ENCODE measurements at places on chromosomes 7 and 10.

GRCh38 chr7:46672861-46673260 lies 751.8 kb upstream of the IGFBP3 start:
- no peak overlapping the region for H3K27ac ChIP-seq
- no peaks in the 10 kb centered on the region for H3K36me3 ChIP-seq
- H3K4me1 ChIP-seq: peaks cover 8% of the 10 kb centered on the region
- no peak overlapping the region for H3K4me3 ChIP-seq
- no peak for DNase-seq

DNA sequence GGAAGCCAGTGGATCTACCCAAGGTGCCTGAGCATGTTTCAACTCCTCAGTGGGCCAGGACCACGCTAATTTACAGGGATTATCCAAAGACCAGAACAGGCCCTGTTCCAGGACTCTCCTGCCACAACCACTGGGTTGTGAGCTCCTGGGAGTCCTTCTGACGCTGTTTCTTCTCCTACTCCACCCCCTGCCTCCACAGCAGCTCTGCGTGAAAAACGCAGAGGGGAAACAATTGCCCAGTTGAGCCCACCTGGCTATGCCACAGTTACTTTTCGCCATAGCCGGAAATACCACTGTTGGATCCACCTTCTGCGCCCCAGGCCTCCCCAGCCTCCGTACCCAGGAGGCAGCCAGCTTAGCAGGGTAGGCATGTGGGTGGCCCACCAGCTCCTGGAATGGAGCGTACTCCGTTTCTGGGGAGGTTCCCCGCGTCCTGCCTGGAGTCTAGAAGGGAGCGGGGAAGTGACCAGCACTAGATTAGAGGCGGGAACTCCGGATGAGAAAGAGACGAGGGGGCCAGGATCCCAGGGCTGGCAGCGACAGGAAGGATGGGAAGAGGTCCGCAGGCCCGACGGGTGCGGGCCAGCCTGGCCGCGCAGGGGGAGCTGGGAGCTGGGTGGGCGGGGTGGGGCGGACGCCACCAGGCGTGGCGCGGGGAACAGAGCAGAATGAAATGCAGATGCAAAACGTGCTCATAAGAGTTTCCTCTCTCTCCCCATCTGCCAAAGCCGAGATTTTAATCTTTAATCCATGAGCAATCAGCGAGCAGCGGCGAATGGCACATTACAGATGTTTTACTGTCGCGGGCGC lies 32.1 kb upstream of the PAX2 start:
- no peak overlapping the region for H3K27ac ChIP-seq
- peaks cover 9% of the 10 kb centered on the region for H3K4me1 ChIP-seq
- no peaks in the 10 kb centered on the region for H3K36me3 ChIP-seq
- DNase-seq: no peak
- H3K27me3 ChIP-seq: peaks cover 84% of the 10 kb centered on the region
- peak overlapping the region; percentile 58 for H3K4me3 ChIP-seq

GRCh38 chr10:57917019-57917418 lies 350.7 kb downstream of the IPMK start:
- no peak overlapping the region for H3K4me3 ChIP-seq
- no peaks in the 10 kb centered on the region for H3K36me3 ChIP-seq

DNA sequence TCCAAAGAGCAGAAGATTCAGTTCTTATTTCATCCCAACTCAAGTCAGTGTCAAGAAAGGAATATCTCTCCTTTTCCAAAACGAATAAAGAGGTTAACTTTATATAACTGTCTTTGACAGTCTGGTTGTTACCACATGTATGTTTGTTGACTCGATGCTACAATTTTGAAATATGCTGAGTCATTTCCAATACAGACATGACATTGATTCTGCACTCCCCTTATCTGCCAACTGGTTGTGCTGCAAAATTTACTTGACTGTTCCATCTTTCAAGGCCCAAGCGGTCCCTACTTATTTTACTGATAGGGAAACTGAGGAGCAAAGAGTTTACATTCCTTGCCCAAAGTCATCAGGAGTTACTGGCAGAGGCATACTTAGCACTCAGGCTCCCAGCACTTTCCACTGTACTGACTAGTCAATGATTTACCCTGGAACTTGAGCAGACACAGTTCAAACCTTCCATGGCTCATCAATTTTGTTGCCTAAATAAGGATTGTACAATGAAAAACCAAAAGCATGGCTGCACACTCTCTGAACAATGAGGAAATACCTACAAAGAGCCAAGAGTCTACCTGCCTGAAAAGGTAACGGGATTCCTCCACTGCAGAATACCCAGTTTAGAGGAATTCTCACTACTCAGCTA lies 52.8 kb downstream of the ABLIM1 start:
- H3K27me3 ChIP-seq: no peaks in the 10 kb centered on the region
- H3K4me1 ChIP-seq: no peaks in the 10 kb centered on the region

DNA sequence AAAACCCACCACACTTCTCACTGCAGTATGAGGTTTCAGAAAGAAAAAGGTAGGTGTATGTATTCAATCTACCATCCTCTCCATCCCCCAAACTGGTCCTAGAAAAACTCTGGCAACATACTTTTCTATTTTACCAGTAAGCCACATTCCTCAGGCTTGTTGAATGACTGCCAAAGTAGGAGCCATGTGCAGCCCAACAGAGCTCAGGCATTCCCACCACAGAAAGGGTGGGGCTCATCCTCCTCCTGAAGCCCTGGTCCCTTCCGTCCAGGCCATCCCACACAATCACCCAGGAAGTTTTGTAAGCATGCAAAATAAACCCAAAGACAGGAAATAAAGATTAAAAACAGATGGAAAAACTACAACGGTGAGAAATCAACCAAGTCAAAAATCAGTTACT lies 57.2 kb downstream of the MAD1L1 start:
- H3K36me3 ChIP-seq: no peaks in the 10 kb centered on the region
- H3K27ac ChIP-seq: no peak overlapping the region
- no peak for DNase-seq
- H3K27me3 ChIP-seq: no peaks in the 10 kb centered on the region

DNA sequence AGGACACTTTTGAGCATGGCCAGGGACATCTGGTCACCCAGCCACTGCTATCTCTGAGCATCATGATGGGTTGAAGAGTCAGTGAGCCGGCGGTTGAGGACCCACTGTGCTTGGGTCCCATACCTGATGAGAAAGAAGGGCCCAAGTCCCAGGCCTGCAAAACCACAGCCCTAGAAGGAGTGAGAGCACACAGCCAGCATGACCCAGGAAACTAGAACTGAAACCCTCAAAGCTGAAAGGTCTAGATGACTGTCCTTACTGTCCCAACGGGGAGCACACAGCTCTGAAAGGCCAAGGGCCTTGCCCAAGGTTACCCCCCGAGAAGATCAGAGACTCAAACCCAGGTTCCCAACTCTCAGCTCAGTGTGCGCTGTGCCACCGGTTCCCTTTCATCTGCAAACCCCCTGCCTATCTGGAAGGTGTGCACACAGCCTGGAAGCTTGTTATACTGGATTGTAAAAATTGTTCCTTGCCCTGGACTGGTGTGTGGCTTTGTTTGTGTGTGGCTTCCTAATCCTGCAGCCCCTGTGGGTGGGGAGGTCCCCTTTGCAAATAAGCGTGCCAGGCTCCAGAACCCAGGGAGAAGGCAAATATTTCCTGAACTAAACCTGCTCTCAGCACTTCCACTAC lies 22.6 kb upstream of the PSAP start:
- no peaks in the 10 kb centered on the region for H3K4me1 ChIP-seq
- DNase-seq: no peak
- no peaks in the 10 kb centered on the region for H3K27me3 ChIP-seq
- no peak overlapping the region for H3K4me3 ChIP-seq
- no peaks in the 10 kb centered on the region for H3K36me3 ChIP-seq

- no peak overlapping the region for H3K4me3 ChIP-seq
- no peak overlapping the region for H3K27ac ChIP-seq
- no peaks in the 10 kb centered on the region for H3K36me3 ChIP-seq
- H3K4me1 ChIP-seq: no peaks in the 10 kb centered on the region
Measured at GRCh38 chr10:86315549-86315942, 51.0 kb downstream of the GRID1 start.

DNA sequence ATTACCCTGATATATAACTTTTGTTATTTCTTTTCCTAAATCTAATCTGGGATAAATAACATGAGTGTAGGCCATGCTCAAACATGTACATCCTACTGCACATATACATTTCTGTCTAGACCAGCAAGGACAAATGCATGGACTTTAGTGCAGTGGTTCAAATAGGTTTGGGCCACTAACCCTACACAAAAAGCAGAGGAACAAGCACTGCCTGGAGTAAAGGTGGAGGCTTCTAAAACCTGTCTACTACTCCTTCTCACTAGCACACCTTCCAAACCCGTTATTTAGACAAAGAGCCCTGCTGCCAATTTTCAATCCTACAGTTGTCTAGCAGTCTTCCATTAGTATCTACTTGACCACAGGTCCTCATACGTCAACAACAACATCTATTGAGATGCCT lies 34.8 kb downstream of the SGCE start:
- no peak overlapping the region for H3K4me3 ChIP-seq
- H3K27ac ChIP-seq: no peak overlapping the region
- no peak for DNase-seq
- H3K27me3 ChIP-seq: no peaks in the 10 kb centered on the region
- no peaks in the 10 kb centered on the region for H3K36me3 ChIP-seq

GRCh38 chr10:56469482-56469881 lies 108.4 kb upstream of the ZWINT start:
- H3K27me3 ChIP-seq: no peaks in the 10 kb centered on the region
- H3K4me3 ChIP-seq: no peak overlapping the region
- DNase-seq: no peak
- H3K4me1 ChIP-seq: no peaks in the 10 kb centered on the region
- H3K36me3 ChIP-seq: no peaks in the 10 kb centered on the region

- no peaks in the 10 kb centered on the region for H3K27me3 ChIP-seq
- H3K36me3 ChIP-seq: no peaks in the 10 kb centered on the region
- peak; percentile 87 for DNase-seq
- H3K4me1 ChIP-seq: no peaks in the 10 kb centered on the region
- no peak overlapping the region for H3K4me3 ChIP-seq
Measured at GRCh38 chr10:68208424-68209042, 23.4 kb downstream of the ATOH7 start.

DNA sequence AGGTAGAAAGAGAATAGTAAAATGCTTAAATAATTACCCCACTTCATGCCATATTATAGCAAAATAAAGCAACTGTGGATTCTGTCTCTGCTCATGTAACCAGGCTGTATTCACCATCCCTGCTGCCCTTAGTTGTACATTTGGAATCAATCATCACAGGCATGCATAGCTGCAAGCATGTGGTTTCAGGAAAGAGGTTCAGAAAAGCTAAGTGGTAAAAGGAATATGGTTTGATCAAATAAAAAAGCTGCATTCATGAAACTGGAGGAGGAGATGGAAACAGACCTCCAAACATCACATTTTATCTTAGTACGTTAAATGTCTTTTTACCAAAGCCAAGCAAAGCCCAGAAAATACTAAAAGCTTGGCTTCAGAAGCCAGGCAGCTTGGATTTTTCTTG lies 81.3 kb downstream of the ADAM22 start:
- DNase-seq: no peak
- no peak overlapping the region for H3K27ac ChIP-seq
- no peak overlapping the region for H3K4me3 ChIP-seq
- H3K27me3 ChIP-seq: no peaks in the 10 kb centered on the region
- H3K36me3 ChIP-seq: no peaks in the 10 kb centered on the region

DNA sequence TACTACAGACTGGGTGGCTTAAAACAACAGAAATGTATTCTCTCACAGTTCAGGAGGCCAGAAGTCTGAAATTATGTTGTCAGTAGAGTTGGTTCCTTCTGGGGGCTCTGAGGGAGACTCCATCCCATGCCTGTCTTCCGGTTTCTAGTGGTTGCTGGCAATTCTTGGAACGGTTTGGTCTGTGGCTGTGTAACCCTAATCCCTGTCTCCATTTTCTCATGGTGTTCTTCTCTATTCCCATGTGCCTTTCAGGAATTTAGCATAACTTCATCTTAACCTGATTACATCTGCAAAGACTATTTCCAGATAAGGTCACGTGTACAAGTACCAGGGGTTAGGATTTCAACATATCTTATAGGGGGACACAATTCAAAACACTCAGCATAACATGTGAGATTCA lies 73.2 kb downstream of the FAM241B start:
- no peaks in the 10 kb centered on the region for H3K36me3 ChIP-seq
- no peak for DNase-seq
- no peak overlapping the region for H3K4me3 ChIP-seq
- H3K4me1 ChIP-seq: no peaks in the 10 kb centered on the region

DNA sequence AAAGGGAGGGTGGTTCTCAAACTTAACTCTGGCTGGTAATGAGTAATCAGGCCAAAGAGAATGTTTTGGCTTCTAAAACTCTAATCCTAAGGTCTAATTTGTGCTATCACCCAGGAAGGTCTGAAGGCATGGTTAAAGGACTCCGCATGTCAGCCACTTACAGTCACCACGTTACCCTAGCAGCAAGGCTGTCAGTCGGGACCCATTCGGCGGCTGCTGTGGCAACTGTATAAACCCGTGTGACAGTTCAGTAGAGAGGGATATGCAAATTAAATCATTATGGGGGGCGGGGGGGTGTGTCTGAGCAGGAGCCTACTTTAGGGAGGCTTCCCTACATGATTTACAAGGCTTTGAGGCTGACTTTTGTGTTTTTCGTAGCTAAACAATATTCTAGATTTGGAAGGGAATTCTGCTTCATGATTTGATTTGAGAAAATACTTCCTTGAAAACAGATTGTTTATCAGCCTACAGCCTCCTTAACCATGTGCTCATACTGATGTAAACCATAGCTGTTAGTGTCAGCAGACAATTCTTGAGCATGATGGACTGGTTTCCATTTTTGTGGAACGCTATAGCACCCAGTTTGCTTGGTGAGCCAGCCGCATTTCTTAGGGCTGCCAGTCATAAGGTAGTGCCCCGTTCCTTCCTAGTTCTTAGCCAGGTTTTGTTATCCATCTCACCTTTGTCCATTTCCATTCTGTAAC lies 284.4 kb downstream of the USP6NL start:
- peak; percentile 31 for DNase-seq
- no peak overlapping the region for H3K4me3 ChIP-seq
- H3K27ac ChIP-seq: no peak overlapping the region
- 0 out of 2 replicates have a peak, but pooled peaks cover 3% of the 10 kb centered on the region for H3K36me3 ChIP-seq
- H3K4me1 ChIP-seq: peaks cover 2% of the 10 kb centered on the region
- H3K27me3 ChIP-seq: no peaks in the 10 kb centered on the region

- peaks cover 4% of the 10 kb centered on the region for H3K36me3 ChIP-seq
- H3K27ac ChIP-seq: no peak overlapping the region
- no peaks in the 10 kb centered on the region for H3K4me1 ChIP-seq
- no peak for DNase-seq
- no peaks in the 10 kb centered on the region for H3K27me3 ChIP-seq
Measured at GRCh38 chr7:63054191-63054661, 944.4 kb upstream of the ZNF722 start.

- H3K4me3 ChIP-seq: no peak overlapping the region
- no peaks in the 10 kb centered on the region for H3K27me3 ChIP-seq
- no peak for DNase-seq
Measured at GRCh38 chr7:30206491-30206890, 71.7 kb downstream of the MTURN start.

- H3K4me3 ChIP-seq: no peak overlapping the region
- no peaks in the 10 kb centered on the region for H3K36me3 ChIP-seq
- no peak overlapping the region for H3K27ac ChIP-seq
- no peaks in the 10 kb centered on the region for H3K4me1 ChIP-seq
- DNase-seq: no peak
Measured at GRCh38 chr10:114691442-114691941, 33.4 kb upstream of the ABLIM1 start.

- H3K4me3 ChIP-seq: no peak overlapping the region
- no peaks in the 10 kb centered on the region for H3K27me3 ChIP-seq
- H3K27ac ChIP-seq: no peak overlapping the region
- no peak for DNase-seq
- H3K4me1 ChIP-seq: no peaks in the 10 kb centered on the region
Measured at GRCh38 chr10:128571745-128572144, 445.5 kb upstream of the MKI67 start.

GRCh38 chr10:7243139-7243538 lies 167.7 kb downstream of the SFMBT2 start:
- H3K27me3 ChIP-seq: no peaks in the 10 kb centered on the region
- no peaks in the 10 kb centered on the region for H3K36me3 ChIP-seq
- no peaks in the 10 kb centered on the region for H3K4me1 ChIP-seq
- no peak overlapping the region for H3K4me3 ChIP-seq
- no peak overlapping the region for H3K27ac ChIP-seq

Data from H1 (cell line).